ENCODE measurements at places on chromosomes 3 and 15.
A peak's percentile ranks its signal among the peaks of the same experiment; 100 is the strongest.

DNA sequence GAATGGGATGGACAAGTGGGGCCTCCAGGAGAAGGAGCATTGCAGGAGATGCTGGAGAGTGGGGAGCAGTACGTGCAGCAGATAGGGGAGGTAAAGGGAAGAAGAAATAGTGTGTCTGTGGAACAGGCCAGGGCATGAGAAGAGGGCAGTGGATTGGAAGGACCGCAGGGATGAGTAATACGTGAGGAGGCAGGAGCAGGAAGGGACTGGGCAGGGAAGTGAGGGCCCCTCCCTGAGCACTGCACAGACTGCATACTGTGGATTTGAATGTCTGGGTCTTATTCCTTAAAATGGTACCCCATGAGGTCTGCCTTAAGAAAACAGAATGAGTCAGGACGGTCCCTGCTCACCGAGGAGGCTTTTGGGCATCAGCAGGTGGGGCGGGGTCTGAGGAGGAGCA lies 210.0 kb upstream of the NDN start:
- DNase-seq: no peak

GRCh38 chr15:74798388-74799254 lies 14.0 kb upstream of the LMAN1L start:
- DNase-seq: no peak

DNA sequence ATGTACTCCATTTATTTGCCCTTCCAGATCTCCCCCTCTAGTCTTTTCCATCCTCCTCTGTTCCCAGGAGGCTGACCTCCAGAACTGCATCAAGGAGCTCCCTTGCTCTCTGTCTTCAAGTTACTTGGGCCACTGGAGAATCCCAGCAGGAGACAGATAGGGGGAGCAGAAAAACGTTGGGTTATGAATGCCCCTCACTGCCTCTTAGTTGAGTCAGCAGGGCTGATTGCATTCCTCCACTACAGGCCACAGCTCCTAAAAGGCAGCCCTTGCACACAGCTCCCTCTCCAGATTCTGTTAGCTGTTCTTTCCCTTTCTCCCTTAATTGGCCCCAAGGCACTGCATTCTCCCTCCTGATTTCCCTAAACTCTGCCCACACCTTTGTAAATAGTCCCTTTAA lies 12.4 kb upstream of the CEP152 start:
- no peak for DNase-seq

DNA sequence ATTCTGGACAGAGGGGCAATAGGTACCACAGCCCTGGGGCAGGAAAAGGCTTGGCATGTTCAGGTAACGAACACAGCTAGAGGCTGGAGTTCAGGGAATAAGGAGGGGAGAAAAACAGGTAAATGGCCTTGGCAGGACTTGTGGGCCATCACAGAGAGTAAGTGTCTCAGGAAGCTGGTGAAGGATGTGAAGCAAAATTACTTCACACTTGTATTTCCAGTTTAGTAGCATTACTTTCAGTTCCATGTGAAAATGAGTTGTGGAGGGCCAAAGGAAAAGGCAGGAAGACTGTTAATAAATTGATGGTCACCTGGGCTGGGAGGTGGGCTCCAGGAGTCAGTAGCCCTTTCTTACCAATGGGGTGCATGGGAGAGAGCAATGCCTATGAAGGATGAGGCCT lies 25.6 kb downstream of the TRIM42 start:
- no peak for DNase-seq

DNA sequence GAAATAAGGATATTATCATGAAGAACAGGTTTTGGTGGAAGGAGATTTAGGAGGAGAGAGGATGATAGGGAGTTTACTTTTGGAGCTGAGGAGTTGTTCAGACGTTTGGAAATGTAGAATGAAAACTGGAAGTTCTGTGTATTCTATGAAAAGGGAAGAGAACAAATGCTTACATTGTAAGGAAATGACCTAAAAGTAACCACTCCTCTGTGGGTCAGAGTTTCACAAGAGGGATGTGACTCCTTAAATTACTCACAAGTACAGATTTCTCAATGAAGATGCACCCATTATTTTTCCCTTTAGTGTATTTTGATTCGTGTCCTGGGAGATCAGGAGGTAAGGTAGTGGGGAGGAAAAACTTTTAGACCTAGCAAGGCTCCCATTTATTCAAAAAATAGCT lies 4.0 kb downstream of the RNF13 start:
- DNase-seq: no peak

DNA sequence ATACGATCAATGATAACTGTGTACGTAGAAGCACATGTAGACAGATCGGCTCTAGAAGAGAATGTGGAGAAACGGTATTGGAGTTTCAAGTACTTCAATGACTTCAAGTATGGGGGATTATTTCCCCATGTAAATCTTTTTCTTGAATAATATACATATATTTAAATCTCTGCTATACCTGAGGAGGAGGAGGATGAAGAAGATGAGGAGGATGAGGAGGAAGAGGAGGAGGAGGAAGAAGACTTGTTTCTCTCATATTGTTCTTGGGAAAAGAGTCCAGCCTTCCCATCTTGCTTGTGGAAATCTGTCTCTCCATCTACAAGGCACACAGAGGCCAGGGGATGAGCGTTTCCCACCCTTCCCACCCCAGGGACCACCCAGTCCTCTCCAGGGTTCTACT lies 10.6 kb downstream of the TMEM40 start:
- no peak for DNase-seq

GRCh38 chr3:73259291-73259690 lies 197.8 kb downstream of the EBLN2 start:
- no peak for DNase-seq

GRCh38 chr3:133799794-133800585 lies 5.6 kb upstream of the SRPRB start:
- DNase-seq: no peak

- no peak for DNase-seq
These were observed 176.1 kb upstream of the HES1 start for GRCh38 chr3:193959861-193960260.

DNA sequence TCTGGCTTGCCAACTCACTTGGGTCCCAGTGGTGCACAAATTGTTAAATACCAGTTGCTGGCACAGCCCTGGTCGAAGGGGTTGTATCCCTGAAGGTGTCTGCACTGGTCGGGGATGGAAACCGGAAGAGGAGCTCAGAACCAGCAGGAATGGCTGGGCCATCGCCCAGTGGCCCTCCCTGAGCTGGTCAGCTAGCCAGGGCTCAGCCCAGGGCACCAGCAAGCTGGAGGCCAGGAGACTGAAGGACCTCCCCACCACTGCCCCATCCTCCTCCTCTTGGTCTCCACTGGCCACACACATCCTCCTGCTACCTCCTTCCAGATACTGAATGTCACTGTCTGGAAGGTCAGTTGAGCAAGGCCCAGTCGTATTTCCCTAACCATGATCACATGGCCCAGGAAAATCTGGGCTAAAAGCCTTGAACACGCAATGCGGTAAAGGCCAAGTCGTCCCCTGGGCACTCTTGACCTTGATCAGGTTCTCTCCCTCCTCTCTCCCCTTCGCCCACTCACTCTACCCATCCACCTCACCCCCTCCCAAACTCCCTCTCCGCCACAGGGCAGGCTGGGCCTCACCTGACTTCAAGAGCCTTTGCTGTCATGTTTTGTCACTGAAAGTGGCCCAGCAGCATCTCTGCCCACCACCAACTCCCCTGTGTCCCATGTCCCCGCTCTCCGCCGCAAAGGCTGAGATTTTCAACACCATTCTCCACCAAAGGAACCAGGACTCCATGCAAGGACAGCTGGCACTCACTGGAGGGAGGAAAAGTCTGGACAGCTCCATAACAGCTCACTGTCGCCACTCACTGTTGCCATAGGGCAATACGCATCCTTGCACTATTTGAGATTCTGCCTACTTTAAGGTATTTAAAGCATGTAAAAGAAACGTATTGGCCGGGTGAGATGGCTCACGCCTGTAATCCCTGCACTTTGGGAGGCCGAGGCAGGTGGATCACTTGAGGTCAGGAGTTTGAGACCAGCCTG lies 12.1 kb downstream of the ZDHHC19 start:
- no peak for DNase-seq

DNA sequence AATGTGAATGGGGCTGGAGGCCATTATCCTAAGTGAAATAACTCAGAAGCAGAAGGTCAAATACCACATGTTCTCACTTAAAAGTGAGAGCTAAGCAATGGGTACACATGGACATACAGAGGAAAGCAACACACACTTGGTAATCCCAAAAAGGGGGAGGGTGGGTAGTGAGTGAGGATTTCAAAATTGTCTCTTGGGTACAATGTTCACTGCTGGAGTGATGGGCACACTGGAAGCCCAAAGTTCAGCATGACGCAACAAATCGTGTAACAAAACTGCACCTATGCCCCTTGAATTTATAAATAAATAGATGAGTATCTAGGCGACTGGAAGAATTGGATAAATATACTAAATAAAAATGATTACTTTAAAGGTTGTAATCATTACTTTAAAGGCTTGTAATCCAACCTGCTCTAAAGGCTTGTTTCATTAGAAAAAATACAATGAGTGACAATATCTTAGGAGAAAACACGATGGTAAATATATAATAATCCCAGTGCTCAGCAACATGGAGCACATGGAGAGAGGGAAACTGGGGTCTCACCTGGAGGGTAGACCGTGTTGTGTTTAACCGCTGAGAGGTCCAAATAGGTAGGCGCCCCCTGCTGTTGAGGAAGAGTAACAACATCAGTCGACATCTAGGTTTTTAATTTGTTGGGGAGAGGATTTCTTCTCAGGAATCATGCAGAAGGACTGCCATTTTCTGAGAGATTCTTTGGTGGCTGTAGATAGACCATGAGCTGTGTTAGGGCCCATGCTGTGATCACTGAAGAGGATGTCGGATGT lies 78.5 kb upstream of the ROBO1 start:
- no peak for DNase-seq

- DNase-seq: peak; percentile 68
These were observed 46.1 kb downstream of the BTD start for GRCh38 chr3:15647611-15648167.

DNA sequence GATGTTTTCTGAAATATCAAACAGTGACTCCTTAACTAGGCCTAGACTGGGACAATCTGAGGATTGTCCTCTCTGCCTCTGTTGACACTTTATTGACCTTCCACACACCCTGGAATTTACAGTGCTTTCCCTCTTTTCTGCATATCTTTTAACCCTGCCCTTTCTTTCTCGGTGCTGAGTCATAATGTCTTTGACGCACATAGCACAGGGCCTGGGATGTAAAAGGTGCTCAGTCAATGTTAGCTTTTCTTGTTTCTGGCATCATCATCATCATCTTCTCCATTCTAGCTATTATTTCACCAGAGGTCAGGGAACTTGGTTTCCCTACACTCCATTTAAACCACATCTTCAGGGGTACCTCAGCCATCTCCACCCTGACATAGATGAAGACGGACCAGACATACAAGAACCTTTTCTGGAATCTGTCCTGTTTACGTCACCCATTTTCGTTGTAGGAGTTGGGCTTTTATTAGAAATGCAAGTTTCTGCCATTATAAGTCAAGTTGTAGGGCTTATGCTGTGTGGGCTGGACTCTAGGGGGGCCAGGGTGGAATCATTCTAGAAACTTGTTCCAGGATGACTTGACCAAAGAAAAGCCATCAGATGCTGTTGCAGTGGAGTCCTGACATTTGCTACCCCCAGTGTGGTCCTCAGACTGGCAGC lies 46.6 kb downstream of the ZBTB38 start:
- no peak for DNase-seq

GRCh38 chr15:39583596-39584265 lies 2.9 kb downstream of the THBS1 start:
- DNase-seq: no peak

DNA sequence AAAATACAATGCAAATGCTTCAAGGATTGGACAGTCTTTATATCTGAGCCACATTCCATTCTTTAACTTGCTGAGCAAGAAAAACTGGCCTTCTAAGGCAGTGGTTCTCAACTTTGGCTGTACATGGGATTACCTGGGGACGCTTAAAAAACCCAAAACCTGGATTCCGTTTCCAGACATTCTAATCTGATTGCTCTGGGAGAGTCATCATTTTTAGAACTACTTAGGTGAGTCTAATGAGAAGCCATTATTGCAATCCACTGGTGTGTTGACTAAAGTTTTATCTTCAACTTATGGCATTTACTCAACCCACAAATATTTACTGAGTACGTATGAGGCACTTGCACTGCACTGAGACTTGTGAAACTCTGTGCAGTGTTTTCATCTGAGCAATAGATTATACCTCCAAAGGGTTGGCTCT lies 195.7 kb upstream of the ATP11B start:
- DNase-seq: no peak

- DNase-seq: no peak
These were observed 115.6 kb downstream of the CACNA2D3 start for GRCh38 chr3:54237788-54238502.

DNA sequence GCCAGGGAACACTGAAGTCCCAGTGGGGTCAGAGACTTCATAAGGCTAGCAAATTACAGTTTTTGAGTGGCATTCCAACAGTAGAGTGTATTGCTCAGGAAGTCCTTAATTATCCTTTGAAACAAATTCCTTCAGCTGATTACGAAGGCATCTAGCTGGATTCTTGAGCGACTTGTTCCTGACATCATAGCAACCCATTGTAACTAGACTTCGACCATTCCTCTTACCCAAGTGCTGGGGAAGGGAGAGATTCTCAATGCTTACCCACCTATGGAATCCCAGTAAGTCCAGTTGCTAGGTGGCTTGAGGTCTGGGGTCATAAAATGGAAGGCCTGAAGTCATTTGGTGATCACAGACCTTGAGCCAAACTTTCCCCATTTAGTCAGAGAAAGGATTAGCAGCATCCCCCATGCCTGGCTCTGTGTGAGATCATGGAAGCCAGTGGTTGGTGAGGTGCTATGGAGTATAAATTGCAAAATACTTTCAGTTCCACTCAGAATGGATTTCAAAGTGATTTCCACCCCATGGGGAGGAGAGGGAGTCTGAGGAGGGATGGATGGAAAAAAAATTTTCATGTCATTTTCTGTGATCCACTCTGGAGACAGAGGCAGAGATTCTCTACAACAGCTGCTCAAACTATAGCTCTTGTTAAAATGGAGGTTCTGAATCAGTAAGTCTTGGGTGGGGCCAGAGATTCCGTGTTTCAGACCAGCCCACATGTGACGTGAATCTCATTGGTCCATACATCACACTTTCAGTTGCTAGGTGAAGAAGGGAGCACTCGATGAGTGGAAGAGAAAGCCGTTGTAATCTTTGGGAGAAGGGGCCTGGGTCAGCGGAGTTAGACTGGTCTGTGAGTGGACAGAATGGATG lies 45.7 kb downstream of the CD86 start:
- no peak for DNase-seq

DNA sequence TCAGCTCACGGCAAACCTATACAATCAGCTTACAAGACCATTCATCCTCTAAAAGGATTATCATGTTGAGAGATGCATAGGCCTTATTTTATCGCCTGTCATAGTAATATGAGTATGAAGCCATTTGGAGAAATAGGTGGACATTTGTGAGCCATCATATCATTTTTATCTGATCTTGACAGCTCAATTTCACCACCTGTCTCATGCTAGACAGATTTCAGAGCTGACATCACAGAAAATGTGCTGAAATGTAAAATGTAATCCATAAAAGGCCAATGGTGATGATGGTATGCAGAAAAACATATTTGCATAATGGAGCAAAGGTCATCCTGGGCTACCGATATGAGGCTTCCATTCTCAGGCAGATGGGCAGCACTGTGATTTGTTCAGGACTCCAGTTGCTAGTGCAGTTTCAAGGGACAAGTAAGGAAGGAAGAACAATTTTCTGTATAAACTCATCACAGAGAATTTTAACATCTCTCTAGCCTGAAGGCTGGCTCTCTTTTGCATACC lies 221.5 kb downstream of the ULK4 start:
- DNase-seq: no peak
